Kidney tubule cell (primary cell): ENCODE measurements at places on chromosomes 16 and 17.

- no peak for DNase-seq
These were observed 4.4 kb downstream of the ZC3H7A start for GRCh38 chr16:11792410-11793241.

DNA sequence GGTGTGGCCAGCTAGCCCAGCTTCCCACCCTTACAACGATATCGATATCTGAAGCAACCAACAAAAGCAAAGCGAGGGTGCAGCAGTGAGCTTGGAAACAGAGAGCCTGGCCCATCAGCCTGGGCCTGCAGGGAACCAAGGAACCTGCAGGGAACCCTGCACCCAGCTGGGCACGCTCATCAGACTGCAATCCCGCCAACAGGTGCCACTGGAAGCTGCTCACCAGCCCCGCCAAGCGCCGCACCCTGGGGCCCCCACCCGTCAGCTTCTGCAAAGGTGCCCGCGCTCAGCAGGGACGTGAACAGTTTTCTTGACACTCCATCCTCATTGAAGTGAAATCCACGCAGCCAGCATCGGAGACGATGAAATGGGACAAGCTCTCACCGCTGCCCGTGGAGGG lies 250.7 kb downstream of the RBFOX3 start:
- no peak for DNase-seq

DNA sequence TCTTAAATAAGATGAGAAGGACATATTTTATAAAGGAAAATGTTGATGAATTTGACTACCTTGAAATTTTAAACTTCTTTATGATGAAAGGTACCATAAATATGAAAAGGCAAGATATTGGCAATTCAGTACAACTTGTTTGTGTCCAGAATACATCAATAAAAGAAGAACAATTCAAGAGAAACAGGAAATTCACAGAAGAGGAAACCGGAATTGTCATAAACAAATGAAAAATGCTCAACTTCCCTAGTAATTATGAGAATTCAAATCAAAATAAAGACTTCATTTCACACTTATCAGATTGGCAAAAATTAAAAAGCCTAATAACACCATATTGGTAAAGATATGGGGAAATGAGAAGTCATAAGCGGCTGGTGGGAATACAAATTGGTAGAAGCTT lies 54.3 kb downstream of the WSB1 start:
- DNase-seq = no peak

- peak; percentile 94 for DNase-seq
These were observed 75.6 kb downstream of the CHD9 start for GRCh38 chr16:53130159-53131049.

GRCh38 chr17:50856431-50856830 lies 9.7 kb downstream of the TOB1 start:
- DNase-seq = no peak

- no peak for DNase-seq
These were observed 356.0 kb downstream of the C16orf95 start for GRCh38 chr16:86961171-86961601.

DNA sequence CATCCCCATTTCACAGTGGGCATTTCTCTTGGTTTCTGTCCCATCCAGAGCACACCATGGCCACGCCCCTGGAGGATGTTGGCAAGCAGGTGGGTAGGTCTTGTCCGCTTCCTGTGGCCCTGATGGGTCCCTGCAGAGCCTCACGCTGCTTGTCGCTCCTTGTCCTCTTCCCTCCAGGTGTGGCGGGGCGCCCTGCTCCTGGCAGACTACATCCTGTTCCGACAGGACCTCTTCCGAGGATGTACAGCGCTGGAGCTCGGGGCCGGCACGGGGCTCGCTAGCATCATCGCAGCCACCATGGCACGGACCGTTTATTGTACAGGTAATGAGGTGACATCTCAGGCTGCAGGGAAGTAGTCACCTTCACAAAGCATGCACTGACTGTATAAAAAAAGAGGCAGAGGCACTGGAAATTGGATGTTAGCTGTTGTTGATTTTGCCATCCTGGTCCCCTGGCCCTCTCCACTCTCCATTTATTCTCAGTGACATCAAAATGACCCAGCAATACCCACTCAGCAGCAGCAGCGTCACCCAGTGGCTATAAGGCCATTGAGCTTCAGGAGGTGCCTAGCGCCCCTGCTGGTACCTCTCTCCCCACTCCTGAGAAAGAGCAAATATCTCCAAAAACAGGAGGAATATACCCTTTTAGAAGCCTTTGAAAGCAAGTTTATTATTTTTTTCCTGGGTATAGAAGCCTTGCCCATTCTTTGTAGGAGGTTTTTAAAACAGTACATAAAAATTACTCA lies 13.7 kb downstream of the METTL22 start:
- DNase-seq = no peak

GRCh38 chr17:63834431-63835166 lies 7.1 kb upstream of the FTSJ3 start:
- peak; percentile 88 for DNase-seq

GRCh38 chr17:50785946-50786570 lies 18.7 kb upstream of the ANKRD40CL start:
- DNase-seq = no peak

GRCh38 chr17:4738136-4739121 lies 1.2 kb upstream of the ZMYND15 start:
- DNase-seq = peak; percentile 96

DNA sequence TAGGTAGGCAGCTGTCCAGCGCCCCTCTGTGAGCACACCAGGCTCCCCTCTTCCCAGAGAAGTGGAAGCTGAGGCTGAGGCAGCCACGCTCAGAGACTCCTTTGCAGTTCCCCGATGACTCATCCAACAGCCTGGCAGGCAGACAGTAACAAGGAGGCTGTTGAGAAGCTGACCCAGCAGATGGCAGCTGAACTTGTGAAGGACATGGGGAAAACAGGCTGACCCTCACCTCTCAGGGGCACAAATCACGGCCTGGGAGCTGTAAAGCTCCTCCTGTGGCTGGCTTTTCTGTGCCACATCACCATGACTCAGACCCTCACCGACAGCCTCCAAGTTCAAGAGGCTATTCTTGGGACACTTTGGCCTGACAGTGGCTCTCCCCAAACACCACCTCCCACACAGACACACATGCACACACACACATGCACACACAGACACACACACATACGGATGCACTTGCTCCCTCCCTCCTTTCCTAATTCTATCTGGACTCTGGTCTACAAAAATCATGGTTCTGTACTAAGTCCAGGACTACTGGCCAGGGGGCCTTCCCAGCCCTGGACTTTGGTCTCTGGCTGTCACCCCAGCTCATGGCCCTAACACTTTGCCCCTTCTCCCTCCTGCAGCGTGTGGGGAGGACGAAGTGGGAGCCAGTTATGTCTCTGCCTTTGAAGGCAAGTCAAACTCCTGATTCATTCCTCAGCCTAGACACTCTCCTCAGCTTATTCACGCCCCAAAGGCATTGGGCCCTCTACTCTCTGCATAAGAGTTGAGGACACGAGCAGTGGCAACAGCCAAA lies 23.2 kb downstream of the MAP3K14 start:
- peak; percentile 97 for DNase-seq

DNA sequence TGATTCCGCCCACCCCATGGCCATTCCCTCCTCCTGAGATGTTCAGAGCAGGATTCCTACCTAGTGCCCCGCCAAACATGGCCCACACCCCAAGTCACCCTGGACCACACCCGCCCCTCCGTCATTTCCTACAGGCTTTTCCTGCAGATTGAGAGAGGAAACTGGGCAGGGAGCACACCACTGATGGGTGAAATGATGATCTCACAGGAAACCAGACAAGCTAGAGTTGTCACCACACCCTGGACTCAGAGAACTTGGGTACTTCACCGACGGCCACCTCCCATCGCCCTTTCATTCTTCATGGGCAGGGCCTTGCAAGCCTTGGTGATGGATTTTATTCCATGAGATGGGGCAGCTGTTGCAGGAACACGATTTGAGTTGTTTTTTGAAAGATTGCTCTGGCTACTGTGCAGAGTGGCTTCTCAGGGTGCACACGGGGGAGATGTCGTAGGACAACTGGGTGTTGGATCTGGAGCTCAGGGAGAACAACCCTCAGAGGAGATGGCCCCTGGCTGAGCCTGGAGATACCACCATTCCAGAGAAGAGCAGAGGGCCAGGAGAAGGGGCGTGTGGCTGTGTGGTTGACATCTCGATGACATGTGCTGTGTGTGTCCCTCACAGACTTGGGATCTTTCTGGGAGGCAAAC lies 7.4 kb upstream of the B9D1 start:
- DNase-seq = no peak

DNA sequence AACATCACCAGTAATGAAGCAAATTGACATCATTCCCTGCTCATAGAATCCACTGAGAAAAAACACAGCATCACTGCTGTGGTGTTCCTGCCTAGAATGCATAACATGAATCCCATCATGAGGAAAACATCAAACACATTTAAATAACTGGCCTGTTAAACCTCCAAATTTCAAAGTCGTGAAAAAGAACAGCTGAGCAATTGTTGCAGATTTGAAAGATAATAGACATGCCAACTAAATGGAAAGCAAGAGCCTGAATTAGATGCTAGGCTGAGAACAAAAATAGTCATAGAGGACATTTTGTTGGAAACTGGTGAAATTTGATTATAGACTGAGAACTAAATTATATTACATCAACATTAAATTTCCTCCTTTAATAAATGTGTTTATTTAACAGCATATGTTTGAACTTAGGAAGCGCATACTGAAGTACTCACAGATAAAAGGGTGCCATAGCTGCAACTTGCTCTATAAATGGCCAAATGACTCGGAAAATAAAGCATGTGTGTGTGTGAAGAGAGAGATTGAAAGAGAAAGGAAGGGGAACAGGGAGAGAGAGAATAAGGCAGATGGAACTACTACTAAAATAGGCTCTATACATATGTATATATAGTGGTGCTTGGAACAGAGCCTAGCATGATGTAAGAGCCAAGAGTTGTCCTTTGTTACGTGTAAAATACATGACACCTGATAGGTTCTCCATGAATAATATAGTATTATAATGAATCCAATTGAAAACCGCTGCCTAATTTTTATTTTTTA lies 305.0 kb upstream of the MON1B start:
- no peak for DNase-seq

DNA sequence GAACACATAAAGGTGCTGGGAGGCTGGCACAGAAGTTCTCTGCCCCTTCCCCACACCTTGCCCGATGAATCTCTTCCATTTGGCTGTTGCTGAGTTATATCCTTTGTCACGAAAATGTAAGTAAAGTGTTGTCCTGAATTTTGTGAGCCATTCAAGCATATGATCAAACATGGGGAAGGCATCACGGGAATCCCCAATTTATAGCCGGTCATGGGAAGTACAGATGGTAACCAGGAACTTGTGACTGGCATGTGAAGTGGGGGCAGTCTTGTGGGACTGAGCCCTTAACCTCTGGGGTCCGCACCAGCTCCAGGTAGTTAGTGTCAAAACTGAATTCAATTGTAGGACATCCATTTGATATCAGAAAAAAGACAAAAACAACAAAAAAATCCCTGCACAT lies 13.2 kb downstream of the TOM1L2 start:
- DNase-seq = peak; percentile 33

- peak; percentile 51 for DNase-seq
These were observed 45.3 kb downstream of the MPRIP start for GRCh38 chr17:17087424-17088015.

DNA sequence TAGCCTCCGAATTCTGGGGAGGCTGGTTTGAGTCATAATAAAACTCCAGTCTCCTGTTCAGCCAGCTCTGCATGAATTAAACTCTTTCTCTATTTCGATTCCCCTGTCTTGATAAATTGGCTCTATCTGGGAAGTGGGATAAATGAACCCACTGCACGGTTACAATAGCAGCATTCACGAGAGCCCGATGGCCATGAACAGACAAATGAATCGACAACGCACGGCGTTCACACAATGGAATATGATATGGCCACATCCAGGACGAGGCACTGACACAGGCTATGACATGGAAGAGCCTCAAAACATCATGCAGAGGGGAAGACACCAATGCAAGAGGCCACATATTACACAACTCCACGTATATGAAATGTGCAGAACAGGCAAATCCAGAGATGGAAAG lies 5.6 kb upstream of the CARD14 start:
- no peak for DNase-seq

DNA sequence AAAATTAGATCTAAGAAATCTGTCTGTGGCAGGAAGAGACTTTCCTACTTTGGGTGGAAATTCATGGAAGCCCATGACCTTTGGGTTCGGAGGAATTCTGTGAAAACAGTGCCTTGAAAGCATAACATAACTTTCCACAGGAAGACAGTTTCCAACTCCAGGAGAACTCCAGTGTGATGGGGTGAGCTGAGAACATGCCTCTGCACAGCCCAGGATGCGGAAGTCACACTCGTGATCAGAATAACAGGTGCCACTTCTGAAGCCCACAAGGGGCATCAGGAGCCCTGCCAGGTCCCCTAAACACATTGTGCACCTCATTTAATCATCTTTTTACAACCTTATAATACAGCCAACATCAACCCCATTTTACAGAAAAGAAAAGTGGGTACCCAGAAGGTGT lies 9.7 kb downstream of the TVP23A start:
- DNase-seq = no peak

DNA sequence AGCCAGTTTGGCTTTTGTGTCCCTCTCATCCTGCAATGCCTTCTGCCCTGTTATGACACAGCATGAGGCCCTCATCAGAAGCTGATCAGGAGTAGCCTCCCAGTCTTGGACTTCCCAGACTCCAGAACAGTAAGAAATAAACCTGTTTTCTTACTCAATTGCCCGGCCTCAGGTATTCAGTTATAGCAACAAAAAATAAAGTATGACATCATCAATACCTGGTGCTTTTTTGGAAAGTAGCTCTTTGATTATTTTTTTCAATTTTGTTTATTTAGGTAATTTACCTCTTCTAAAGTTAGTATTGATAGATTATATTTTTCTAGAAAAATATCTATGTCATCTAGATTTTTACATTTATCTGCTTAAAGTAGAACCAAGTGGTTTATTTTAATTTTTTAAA lies 112.8 kb upstream of the CES5A start:
- no peak for DNase-seq

DNA sequence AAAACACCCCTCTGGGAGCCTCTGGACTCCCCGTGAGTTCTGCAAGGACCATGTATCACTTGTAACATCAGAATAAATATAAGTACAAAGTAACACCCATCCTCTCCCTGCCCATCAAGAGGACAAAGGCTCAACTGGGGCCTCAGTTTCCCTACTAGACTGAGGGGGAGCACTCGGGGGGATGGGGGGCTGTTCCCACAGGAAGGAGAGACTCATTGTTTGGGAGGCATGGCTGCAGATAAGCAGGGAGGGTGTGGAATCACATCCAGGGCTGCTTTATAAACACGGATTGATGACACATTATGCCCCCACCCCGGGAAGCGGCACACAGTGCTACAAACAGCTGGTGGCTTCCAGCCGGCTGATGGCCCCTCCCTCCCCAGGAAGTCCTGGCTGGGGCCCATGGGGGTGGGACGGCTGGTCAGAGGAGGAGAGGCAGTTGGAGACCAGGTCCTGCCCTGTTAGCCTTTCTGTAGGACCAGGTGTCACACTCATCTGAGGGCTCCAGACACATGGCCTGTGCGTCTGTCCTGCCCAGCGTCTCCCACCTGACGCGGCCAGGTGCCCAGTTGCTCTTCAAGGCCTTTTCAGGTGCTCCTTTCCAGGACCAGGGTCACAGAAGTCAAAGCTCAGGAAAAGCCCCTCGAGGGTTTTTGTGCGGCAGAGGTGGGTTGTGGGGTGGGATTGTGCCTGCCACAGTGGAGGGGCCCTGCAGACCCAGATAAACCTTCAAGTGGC lies 1.3 kb upstream of the MPG start:
- DNase-seq = peak; percentile 65

GRCh38 chr16:50173316-50173715 lies 20.2 kb downstream of the TENT4B start:
- no peak for DNase-seq

- no peak for DNase-seq
These were observed 14.5 kb downstream of the CARD14 start for GRCh38 chr17:80184423-80184714.

- DNase-seq = no peak
These were observed 22.8 kb downstream of the NUP85 start for GRCh38 chr17:75228305-75228704.
